ENCODE measurements at places on chromosomes 6 and 20.

- no peak for DNase-seq
Measured at GRCh38 chr20:44392776-44393607, 37.5 kb downstream of the HNF4A start.

- DNase-seq, result no peak
Measured at GRCh38 chr6:551829-552350, 105.0 kb downstream of the HUS1B start.

GRCh38 chr20:49753133-49753532 is 39.5 kb upstream of the B4GALT5 start:
- DNase-seq, result peak; percentile 31

GRCh38 chr6:84249724-84250123 is 22.3 kb upstream of the CEP162 start:
- DNase-seq, result no peak

DNA sequence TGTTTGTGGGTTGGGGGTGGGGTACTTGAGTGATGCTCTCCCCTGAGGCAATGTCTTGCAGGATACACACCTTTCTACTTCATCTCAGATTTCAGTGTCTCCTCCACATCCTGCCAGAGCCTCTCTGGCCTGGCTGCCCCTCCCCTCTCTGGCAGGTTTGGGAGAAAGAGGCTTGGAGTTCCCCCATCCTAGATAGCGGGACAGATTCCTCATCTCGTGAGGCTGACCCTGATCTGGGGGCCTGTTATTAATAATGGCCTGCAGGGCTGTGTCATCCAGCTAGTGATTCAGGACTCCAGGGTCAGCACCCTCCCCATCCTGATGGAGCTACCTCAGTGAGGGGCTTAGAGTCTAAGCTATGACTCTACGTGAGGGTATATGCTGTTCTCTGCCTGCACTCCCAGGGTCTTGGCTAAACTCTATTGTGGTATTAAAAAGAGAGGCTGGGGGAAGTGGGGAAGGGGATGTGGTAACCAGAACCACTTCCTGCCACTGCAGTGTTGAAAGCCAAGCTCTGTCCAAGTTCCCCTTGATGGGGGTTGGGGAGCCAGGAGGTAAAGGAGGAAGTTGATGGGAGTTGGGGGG is 3.7 kb upstream of the MMP9 start:
- no peak for DNase-seq

DNA sequence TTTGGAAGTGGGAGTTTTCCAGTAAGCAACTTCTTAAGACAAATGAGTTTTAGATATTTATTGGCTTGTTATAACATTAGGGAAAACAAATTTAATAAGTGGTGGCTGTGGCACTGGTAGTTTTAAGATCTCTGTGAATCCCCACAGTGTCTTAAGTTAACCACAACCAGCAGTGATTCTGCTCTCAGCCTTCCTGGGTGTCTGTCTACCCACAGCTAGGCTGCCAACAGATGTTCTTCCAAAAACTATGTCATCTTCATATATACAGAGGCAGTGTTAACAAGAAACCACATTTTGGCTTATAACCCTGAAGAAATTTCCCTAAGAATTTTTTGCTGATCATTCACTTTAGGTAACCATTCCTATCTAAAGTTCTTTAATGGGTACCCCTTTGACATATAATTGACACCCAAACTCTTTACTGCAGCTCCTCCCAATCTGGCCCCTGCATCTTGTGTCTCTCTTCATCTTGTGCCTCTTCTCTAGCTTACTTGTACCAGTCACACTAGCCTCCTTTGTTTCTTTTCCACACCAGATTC is 52.7 kb downstream of the TOP1 start:
- DNase-seq, result no peak

DNA sequence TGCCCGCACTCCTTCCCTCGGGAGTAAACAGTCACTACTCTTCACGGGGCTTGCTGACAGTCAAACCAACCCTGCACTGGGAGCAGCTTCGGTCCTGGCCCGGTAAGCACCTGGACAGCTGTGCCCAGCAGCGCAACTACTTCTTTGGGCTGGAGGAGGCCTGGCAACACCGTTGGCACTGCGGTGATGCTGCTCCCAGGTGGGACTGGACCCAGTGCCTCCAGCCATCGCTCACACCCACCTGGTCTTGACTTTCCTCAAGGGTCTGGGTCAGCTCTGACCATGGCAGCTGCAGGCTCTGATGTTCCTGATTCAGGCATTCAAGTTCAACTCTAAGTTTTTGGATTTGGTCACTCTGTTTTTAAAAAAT is 53.8 kb downstream of the GINS1 start:
- DNase-seq, result no peak

DNA sequence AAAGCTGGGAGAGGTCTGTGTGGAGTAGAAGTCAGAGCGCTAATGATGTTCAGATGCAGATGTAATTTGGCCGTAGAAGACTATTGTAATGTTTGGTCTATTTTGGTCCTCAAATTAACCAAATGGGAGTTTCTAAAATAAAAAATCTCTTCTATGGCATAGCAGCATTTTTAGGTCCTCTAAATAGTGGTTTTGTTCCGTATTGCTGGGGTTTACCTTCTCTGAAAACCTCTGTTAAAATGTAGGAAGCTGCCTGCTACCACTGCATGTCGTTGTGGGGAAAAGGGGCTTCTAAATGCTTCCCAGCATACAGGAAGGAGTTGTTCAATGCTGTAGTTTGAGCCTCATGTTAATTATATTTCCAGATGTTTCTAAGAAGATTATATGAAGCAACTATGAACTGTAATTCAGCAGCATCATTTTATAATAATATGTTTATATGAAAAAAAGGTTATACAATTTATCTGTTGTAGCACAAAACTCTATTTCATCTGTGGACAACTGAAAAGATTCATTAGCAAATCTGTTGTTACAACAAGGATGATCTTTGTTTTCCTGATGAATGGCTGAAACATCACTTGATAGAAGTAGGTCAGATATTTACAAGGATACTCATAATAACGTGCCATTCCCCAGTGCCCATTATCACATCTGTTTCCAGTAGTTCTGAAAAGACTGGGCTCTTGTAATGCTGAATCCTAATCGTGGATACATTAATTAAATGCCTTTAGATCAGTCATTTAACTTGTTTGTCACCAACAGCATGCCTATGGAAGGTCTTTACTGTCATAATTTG is 256.6 kb downstream of the TBC1D7 start:
- no peak for DNase-seq

- DNase-seq, result no peak
Measured at GRCh38 chr20:24465159-24465558, 4.3 kb upstream of the SYNDIG1 start.

GRCh38 chr6:34679552-34680253 is 16.9 kb downstream of the ILRUN start:
- no peak for DNase-seq

DNA sequence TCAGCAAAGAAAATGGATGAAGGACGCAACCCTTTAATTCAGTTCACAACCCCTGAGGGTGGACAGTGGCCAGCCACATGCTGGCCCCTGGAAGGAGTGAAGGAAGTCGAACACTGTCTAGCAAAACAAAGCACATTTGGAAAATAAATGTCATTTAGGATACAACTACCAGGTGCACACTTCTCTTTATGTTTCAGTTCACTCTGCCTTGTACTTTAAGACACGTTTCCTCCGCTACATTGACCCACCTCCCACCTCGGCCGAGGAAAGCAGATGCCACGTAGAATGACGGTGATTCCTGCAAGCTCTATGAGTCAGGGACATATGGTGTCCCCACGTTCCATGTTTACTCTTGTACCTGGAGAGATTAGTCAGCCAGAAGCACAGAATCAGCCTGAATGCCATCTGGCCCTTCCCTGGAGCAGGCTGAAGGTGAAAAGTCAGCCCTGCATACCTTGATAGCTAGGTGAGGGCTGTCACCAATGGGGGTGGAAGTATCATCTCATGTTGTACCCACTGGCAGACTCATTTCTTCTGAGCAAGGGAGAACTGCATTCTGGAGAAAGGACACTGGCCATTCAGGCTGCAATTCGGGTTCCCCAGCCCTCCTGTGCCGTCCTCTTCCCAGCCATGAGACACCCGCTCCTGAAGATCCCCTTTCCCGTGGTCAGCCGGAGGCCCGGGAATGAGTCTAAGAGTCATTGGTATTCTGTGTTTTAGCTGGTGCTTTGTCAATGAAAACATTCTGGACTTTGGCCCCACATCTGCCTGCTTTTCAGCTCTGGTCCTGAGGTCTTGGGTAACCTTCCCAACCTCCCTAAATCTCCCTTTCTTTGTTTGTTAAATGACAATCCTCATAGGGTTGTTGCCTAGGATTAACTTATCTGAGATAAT is 60.6 kb downstream of the FOXA2 start:
- no peak for DNase-seq

DNA sequence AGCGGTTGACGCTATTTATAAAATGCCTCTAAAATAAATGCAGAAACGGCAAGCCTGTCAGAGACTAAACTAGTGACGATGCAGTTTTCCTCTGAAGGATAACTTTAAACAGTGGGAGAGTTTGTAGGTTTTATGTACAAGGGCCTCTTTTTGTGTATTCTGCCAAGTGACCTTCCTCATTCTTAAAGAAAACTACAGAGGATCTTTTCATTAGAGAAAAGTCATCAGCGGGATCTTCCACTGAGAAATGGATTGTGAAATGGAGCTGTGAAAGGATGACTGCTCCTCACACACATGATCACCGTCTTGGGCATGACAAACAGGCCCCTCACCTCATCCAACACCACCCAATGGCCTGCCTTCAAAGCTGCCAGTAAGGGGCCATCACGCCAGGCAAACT is 89.0 kb upstream of the LYRM2 start:
- no peak for DNase-seq

GRCh38 chr20:45792317-45793118 is 764 bp downstream of the DNTTIP1 start:
- no peak for DNase-seq

DNA sequence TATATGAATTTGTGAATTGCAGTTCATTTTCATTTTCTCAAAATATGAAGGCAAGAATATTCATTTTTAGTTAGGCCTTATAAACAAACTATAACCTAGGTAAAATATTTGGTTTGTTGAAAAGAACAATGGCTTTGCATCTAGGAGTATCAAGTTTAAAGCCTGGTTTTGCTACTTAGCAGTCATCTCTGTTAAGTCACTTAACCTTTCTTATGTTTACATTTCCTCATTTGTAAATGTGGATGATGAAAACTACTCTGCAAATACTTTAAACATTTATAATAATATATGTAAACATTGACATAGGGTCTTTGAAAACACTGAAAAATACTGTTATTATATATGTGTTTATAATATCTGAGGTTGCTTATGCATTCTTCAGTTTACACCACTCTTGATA is 135.5 kb downstream of the CENPW start:
- DNase-seq, result no peak

DNA sequence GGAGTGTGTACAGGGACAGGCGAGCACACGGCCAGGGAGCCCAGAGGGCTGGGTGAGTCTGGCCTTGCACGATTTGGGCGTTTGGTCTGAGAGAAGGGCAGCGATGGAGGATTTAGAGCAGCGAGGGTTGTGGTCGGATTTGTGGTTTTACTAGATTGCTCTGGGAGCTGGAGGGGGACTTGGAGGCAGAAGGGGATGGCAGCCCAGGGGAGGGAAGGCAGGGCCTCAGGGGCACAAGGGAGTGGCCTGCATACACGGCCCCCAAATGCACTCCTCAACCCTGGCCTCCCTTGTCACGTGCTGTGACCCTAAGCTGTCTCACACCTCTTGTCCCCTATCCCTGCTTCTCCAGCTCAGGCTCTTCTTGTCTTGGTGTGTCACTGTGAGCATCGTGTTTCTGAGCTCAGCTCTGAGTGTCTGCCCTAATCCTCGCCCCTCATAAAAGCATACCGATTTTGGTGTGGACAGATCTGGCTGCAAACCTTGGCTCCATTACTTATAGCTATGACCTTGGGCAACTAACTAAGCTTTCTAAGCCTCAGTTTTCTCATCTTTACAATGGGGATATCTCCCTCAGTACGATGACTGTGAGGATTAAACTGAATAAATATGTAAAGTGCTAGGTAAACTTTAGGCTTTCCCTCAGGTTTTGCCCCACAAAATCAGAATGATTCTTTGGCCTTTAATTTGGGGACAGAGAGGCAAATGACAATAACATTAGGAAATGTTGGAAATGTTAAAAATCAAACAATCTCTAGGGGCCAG is 120.1 kb upstream of the ARMC2 start:
- DNase-seq, result no peak

GRCh38 chr6:1470040-1470439 is 80.7 kb downstream of the FOXF2 start:
- DNase-seq, result no peak

GRCh38 chr20:50551288-50551687 is 41.1 kb downstream of the PTPN1 start:
- DNase-seq, result no peak

- DNase-seq, result peak; percentile 25
Measured at GRCh38 chr20:48329676-48330664, 497.8 kb downstream of the PREX1 start.

GRCh38 chr20:38842558-38842981 is 37.1 kb downstream of the PPP1R16B start:
- no peak for DNase-seq

DNA sequence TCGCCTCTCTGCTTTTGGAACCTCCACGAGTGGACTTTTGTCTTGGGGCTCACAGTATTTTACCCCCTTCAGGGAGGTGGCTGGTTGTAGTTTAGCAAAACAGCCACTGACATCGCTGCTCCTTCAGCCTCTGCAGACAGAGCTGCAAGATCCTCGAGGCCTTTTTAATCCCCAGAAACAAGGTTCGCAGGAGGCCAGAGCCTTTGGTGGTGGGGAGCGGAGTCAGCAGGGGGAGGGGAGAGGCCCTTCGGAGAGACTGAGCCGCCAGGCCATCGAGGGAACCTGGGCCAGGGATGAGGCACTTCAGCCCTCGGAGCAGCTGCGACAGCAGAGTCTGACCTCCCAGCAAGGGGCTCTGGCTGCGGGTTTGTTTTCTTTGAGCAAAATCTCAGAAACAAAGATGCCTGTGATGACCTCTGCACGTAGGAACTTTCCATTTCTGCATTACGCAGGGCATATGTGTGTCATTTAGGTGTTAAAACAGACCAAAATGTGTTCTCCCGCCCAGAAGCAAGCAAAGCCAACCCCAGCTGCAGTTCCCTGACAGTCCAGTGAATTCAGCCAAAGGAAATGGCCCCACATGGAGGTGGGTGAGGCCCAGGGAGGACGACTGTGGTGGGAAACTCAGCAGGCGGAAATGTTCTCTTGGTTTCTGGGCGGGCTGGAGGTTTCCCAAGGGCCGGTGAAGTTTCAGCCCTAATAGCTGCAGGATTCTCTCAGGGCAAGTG is 171.2 kb upstream of the SULF2 start:
- DNase-seq, result no peak
